Skin of body (tissue), 3 donors: ENCODE measurements at places on chromosomes 13 and 19. TPM values are rescaled to one million over a fixed set of nuclear protein-coding genes. Genes with fewer than 3 reads are reported as not detected.

The TNFSF13B gene
- total RNA-seq: 3.9 TPM

DNA sequence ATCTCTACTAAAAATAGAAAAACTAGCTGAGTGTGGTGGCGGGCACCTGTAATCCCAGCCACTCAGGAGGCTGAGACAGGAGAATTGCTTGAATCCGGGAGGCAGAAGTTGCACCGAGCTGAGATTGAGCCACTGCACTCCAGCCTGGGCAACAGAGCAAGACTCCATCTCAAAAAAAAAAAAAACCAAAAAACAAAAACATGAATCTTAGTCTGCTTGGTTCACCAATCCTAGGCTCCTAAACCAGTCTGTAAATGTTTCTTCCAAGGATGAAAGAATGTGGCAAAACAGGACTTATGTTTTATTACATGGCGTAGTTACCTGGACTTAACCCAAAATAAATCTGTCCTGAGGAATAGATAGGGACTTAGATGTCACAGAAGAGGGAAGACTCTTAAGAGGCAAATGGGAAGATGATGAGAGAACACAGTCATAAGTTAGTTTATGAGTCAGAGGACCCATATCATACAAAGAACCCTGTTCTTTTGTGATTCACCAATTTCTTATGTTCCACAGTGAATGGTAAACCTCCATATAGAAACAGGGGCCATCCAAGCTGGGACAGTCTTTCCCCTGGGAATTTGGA, 6.9 kb upstream of the FBXL3 start:
- no peak for DNase-seq

DNA sequence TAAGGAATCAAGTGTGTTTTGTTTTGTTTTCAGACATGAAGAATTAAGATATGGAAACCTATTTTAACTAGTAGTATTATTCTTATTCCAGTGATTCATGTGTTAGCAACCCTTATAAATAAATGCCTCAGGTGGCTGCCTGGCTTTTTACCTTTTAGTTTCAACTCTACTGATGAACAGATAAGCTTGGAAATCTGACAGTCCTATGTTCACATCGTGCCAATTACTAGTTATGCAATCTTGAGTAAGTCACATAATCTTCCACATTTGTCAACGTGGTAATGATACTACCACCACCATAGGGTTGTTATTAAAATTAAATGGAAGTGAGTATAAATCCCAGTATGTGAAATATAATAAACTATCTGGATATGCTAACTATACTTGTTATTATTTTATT, 64.3 kb downstream of the TBC1D4 start:
- DNase-seq: no peak

DNA sequence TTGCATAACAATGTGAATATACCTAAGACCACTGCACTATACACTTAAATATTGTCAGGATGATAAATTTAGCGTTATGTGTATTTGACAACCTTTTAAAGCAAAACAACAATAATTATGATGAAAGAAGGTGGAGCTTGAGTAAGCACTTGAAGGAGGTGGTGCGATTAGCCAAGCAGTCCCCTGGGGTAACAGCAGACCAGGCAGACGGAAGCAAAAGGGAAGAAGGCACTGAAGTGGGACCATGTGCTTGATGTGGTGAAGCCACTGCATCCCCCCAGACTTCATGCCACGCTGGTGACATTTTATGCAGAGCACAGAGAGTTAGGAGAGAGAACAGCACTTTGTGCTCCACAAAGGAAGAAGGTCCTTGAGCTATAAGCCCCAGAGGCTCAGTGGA, 58.3 kb upstream of the ZNF507 start:
- no peak for DNase-seq

DNA sequence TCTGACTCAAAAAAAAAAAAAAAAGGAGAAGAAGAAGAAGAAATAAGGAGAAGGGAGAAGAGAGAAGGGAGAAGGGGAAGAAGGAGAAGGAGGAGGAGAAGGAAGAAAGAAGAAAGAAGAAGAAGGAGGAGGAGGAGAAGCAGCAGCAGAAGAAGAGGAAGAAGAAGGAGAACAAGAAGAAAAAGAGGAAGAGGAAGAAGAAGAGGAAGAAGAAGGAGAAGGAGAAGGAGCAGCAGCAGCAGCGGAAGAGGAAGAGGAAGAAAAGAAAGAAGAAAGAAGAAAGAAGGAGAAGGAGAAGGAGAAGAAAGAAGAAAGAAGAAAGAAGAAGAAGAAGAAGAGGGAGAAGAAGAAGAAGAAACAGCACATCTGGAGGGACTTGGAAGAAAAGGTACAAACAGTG, 4.1 kb upstream of the CNN1 start:
- DNase-seq: no peak

DNA sequence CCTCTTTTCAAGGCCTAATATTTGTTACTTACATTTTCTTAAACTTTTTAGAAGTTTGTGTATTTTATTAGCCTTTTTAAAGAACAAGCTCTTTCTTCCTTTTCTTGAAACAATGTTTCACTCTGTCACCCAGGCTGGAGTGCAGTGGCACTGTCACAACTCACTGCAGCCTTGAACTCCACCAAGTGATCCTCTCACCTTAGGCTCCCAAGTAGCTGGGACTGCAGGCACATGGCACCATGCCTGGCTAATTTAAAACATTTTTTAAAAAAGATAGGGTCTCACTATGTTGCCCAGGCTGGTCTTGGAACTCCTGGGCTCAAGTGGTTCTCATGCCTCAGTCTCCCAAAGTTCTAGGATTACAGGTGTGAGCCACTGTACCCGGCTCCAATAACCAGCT, 192.2 kb upstream of the SPRY2 start:
- DNase-seq: no peak

The FFAR1 gene
- not detected for total RNA-seq

The ZNF844 gene
- 13.2 TPM for total RNA-seq

DNA sequence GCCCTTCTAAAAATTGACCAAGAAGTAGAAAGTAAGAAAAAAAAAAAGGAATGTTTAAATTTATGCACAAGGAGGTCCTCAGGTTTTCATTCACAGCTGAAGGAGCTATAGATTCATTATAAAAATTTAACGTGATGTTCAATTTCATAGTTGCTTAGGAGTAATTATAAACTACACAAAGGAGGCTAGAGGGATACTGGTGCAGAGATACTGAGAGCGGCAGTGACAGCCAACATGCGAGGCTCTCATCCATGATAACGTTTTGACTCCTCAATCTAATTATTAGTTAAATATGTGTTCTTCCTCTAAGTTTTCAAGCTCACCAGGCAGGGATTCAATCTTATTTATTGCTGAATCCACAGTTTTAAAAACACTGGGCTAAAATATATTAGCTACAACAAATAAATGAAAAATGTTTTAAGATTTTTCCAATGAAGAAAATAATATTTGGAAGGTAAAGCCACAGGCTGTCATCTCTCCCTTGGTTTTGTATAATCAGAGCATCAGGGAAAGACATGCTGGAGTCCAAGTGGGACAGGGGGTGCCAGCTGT, 49.8 kb upstream of the TRPC4 start:
- DNase-seq: no peak

GRCh38 chr19:43692385-43692784, 22.4 kb upstream of the PLAUR start:
- DNase-seq: no peak

DNA sequence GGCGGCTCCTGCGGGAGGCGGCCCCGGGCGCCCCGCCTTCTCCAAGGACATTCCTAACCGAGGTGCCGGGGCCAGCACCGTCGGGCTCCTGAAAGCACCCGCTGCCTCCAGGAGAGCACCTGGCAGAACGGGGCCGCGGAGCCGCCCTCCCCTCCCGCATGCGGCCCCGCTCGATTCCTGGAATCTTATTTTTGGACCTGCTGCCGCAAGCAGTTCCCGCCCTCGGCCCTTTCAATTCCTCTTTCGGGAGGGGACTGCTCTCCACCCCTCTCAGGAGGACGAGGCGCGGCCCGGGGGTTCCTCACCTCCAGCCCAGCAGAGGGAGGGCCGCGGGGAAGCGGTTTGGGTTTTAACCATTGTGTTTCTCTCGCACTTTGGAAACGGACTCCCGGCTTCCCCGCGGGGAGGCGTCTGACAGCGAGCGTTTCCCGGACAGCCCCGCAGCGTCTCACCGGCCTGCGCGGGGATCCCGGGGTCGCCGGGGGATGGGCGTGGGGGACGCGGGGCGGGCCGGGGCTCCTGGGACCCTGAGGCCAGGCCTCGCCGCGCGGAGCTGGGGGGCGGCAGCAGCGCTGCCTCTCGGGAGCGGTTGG, 849 bp downstream of the GAS6 start:
- DNase-seq: no peak

GRCh38 chr13:84265257-84265764, 383.0 kb upstream of the SLITRK1 start:
- no peak for DNase-seq

DNA sequence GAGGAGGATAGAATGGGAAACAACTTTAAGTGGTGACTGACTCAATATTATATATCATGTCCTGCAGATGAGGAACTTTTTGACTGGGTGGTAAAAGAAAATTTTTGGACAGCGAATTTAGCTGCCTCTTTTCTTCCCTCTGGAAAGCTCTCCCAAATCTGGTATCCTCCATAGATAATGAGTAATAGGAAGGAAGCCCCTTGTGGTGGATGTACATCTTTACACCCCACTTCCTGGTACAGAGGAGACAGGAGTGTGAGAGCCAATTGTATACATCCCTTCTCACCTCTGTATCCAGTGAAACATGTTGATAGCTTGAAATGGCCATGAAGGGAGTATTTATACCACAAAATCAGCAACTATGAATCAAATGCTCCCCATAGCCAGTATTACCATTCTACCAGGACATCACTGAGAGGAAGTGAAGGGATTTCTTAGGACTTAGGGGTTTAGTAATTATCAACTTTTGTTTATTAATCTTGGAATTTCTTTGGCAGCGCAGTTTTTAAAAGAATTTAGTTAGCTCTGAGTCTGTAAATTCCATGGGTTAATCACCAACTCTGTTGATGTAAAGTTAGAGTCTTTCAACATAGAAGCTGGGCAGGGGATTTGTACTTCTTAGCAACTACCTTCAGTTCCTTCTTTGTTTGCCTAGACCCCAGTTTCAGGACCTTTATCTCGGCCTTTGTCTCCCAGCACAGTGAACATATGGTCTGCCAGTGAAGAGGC, 17.0 kb upstream of the TDRD3 start:
- no peak for DNase-seq
